ENCODE measurements at places on chromosomes 4 and X. TPM values are rescaled to one million over a fixed set of nuclear protein-coding genes. Genes with fewer than 3 reads are reported as not detected.

The GPC3 gene
- total RNA-seq = 0.16 TPM

DNA sequence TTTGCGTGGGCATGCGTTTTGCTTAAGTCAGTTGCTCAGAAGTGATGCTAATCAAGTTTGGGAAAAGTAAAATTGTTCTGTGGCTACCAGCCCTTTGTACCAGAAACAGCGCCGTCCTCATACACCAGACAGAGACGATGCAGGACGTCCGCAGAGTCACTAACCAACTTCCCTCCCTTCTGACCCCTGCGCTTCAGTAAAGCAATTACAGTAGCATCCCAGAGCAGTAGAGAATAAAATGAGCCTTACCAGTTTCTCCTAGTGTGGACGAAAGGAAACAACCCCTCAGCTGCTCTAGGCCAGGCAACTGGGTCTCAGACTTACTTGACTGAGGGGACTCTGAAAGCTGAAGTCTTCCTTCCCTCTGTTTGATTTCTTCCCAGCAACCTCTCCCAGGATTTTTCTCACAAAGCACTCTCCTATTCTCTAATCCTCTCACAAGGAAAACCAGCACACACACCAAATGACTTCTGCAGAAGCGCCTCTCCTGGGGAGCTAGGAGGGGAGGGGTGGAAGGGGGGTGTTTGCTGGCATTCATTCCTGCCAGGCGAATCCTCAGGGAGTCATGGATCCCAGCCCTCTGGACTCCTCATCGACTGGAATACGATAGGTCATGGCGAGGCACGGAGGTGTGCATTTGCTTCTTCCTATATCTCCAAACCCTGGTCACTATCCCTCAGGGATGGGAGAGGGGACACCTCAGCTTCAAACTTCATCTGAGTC lies 56.0 kb upstream of the MID1 start:
- DNase-seq = no peak

The NXF2 gene
- not detected for total RNA-seq

The TMEM154 gene
- total RNA-seq = 0.90 TPM

DNA sequence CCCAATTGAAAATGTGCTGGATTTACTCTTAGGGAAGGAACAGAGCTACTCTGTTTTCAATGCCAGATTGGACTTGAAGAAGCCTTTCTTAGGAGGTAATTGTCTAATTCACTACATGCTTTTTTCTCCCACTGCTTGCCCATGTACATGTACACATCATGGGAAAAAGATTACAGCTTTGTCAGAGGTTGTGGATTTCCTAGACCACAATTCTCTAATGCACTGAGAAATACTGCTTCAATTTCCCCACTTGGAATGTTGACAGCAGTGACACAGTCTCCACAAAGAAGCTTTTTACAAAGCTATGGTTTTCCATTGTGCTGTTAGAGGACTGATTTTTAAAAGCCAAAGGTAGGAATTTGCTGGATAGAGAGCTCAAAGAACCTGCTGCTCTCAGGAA lies 19.5 kb downstream of the ZAR1 start:
- DNase-seq = peak; percentile 23

GRCh38 chrX:53474707-53475106 lies 40.5 kb upstream of the HSD17B10 start:
- no peak for DNase-seq

DNA sequence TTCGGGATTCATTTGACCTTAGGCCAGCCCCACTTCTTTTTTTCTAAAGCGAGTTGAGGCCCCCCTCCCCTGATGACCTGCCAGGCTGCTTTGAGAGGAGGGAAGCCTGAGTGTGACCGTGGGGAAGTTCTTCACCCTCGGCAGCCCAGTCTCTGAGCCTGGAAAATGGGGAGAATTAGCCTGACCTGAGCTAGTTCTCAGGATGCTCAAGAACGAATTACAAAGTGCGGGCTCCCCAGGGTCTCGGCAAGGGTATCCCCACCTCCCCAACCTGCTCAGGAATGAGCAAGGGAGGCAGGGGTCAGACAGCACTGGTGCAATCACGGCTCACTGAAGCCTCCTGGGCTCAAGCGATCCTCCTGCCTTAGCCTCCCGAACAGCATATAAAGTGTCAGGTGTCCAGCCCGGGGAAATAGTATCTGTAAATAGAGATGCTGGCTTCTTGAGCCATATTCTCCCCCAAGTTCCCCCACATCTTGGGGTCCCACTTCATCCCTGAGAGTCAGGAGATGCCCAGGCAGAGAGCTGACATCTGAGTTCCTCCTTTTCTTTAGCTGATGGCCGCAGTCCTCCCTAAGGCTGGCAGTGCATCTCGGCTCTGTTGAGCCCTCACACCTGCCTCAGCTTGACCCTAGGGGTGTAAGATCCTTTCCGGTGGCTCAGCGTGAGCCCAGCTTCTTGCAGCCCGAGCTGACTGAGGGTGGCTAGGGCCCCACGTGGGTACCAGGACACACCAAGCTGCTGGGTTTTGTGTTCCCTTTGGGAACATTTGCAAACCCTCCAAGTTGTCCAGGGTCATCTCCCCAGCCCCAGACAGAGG lies 1.6 kb downstream of the DUSP9 start:
- no peak for DNase-seq

- DNase-seq = peak; percentile 26
Measured at GRCh38 chrX:538311-538710, 92.3 kb upstream of the SHOX start.

The AR gene
- total RNA-seq = 0.67 TPM

GRCh38 chr4:142858446-142858845 lies 12.3 kb upstream of the INPP4B start:
- DNase-seq = no peak

GRCh38 chrX:10972706-10973105 lies 138.4 kb upstream of the HCCS start:
- no peak for DNase-seq

DNA sequence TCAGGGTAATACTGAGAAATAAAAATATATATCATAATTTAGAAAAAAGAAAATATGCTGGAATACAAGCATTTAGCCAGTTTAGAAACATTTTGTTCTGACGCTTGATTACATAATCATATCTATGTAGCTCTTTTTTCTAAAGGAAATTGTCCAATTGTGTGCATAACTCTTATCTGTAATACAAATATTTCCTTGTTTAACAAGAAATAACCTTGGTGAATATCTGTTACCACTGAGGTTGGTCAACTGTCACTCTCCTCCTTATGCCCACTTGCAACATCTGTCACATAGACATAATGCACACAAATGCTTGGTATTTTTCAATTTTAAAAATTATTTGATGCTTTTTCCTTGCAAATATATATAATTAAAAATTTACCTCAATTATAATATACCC lies 609.7 kb downstream of the TLL1 start:
- no peak for DNase-seq

DNA sequence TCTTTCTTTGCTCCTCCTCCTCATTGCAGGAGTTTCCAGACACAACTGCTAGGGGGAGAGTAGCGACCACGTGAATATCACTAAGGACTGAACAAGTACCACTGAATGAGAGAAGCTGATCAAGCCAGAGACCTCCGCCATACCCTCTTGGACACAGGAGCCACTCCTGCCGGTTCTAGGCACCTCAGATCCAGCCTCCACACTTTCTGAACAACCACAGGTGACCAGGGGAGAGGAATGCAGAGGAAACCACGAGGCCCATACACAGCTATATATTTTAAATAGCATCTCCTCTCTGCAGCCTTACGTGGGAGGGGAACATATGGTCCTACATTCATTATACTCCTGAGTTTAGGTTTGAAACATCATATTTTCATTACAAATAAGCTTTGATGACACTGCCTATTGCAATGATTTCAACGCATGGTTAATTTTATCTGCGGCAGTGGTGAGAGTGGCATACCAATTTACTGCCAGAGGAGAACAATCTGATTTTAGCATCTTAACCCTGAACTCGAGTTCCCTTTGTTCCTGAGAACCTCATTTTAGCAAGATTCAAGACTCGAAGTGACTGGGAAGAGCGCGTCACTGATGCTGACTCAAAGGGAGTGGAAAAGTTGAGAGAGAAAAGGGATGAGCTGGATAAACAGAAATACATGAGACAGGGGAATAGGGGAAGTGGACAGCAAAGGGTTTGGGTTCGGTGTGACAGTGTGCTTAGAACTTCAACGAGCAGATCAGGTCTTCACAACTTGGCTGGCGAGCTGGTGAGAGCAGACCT lies 231.7 kb upstream of the PPARGC1A start:
- no peak for DNase-seq

DNA sequence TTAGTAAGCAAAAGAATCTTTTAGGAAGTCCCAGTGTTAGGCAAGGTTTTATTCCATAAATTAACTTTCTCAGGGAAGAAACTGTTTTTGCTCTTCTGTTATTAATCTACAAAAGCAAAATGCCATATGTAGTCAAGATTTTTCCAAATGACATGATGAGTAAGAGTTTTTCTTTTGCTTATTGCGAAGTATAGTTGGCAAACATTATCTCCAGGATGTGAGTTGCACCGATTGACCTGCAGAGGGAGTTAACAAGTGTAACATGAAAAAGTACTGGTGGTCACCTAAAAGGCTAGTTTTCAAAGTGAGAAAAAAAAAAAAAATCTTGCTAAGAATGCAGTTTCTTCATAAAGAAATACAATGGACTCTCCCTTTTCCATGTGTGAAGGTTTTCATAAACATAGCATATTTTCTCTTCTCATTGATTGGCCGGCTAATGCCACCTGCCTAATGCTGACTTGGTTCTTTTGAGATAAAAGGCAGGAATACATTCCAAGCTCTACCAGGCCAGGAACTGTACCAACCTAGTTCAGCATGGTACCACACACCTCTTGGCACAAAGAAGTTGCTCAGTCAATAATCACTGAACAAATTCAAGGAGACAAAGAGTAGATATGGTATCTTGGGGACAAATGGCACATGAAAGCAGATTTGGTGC lies 100.2 kb downstream of the LNX1 start:
- peak; percentile 68 for DNase-seq

GRCh38 chr4:130896920-130897319 lies 1801.0 kb downstream of the C4orf33 start:
- DNase-seq = no peak

GRCh38 chrX:139720136-139720535 lies 12.2 kb upstream of the MCF2 start:
- no peak for DNase-seq

GRCh38 chr4:81914623-81915022 lies 442.9 kb upstream of the RASGEF1B start:
- no peak for DNase-seq

- DNase-seq = peak; percentile 83
Measured at GRCh38 chr4:74531963-74532794, 87.2 kb downstream of the AREG start.

GRCh38 chr4:152540293-152540674 lies 4.4 kb upstream of the FBXW7 start:
- DNase-seq = peak; percentile 13

- peak; percentile 67 for DNase-seq
Measured at GRCh38 chr4:119314356-119314755, 7.6 kb downstream of the FABP2 start.

GRCh38 chrX:41377624-41378023 lies 43.7 kb downstream of the DDX3X start:
- no peak for DNase-seq

DNA sequence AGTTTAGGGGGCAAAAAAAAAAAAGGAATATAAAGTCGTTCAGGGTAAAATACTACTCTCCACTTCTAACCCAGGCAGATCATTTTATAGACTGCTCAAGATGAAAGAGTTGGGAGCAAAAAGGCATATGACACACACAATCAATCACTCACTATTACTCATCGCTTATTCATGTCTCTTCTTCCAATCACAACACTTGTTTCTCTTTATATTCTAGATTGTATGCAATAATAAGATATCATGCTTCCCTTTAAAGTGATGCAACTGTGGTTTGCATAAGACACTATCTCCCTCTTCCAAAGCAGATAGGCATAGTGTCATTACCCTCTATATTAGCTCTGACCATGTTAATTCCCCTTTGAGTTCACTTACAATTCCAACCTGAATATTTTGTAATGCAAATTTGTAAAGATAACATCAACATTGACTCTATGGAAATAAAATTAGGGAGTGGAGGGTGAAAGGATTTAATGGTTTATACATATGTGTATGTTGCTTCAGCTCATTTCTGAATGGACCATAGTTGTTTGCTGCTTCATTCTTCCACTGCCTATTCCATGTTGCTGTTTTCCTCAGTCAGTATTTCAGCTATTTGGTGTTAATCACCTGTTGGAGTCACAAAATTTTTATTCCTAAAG lies 154.9 kb upstream of the EPHA5 start:
- DNase-seq = peak; percentile 1

The HPGDS gene
- total RNA-seq = not detected

The LNX1 gene
- 0.13 TPM for total RNA-seq

The ZIC3 gene
- 0.16 TPM for total RNA-seq

DNA sequence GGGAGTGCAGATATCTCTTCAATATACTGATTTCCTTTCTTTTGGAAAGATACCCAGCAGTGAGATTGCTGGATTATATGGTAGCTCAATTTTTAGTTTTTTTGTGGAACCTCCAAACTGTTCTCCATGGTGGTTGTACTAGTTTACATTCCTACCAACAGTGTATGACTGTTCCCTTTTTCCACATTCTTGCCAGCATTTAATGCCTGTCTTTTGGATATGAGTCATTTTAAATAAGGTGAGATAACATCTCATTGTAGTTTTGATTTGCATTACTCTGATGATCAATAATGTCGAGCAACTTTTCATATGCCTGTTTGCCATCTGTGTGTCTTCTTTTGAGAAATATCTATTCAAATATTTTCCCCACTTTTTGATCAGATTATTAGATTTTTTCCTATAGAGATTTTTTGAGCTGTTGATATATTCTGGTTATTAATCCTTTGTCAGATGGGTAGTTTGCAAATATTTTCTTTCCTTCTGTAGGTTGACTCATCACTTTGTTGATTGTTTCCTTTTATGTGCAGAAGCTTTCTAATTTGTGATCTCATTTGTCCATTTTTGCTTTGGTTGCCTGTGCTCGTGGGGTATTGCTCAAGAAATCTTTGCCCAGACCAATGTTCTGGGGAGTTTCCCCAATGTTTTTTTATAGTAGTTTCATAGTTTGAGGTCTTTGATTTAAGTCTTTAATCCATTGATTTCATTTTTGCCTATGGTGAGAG lies 552.7 kb downstream of the ZNF674 start:
- DNase-seq = no peak

The CPE gene
- total RNA-seq = 0.29 TPM

- peak; percentile 60 for DNase-seq
Measured at GRCh38 chrX:46642145-46642544, 68.6 kb downstream of the CHST7 start.

- DNase-seq = no peak
Measured at GRCh38 chr4:3246458-3247398, 2.2 kb upstream of the MSANTD1 start.

The NR3C2 gene
- total RNA-seq = 0.67 TPM

The SAGE1 gene
- 20.4 TPM for total RNA-seq

- no peak for DNase-seq
Measured at GRCh38 chrX:68989865-68990606, 161.2 kb downstream of the EFNB1 start.

GRCh38 chr4:153778383-153778782 lies 10.5 kb downstream of the SFRP2 start:
- DNase-seq = no peak

DNA sequence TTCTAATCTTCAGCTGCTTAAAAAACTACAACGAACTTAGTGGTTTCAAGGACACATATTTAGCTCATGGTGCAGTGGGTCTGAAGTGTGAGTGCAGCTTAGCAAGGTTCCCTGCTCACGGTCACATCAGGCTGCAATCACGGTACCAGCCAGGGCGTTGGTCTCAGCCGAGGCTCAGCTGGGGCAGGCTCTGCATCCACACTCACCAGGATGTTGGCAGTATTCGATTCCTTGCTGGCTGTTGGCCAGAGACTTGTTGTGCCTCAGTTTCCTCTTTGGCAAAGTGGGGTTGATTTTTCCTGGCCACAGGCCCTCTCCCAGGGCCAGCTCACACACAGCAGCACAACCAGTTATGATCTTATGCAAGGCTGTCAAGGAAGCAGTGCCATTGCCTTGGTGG lies 61.8 kb downstream of the TRMT44 start:
- no peak for DNase-seq

The GRPEL1 gene
- 70.6 TPM for total RNA-seq
